ENCODE measurements at places on chromosomes 7 and 10. TPM values are rescaled to one million over a fixed set of nuclear protein-coding genes. Genes with fewer than 3 reads are reported as not detected.

NCOA4 gene
- 74.2 TPM for total RNA-seq

INA gene
- 0.10 TPM for total RNA-seq

FZD8 gene
- total RNA-seq = 0.19 TPM

RNF32 gene
- total RNA-seq = 0.64 TPM

ANKRD61 gene
- total RNA-seq = not detected

ZNF862 gene
- total RNA-seq = 17.6 TPM

EZH2 gene
- total RNA-seq = 133 TPM

ANKRD2 gene
- total RNA-seq = 0.26 TPM

UMAD1 gene
- 14.3 TPM for total RNA-seq

Measured in activated naive CD4-positive, alpha-beta T cell treated with anti-CD3 and anti-CD28 coated beads for 36 hours (primary cell).